ENCODE measurements at places on chromosomes 13 and 19.
A peak's percentile ranks its signal among the peaks of the same experiment; 100 is the strongest.

GRCh38 chr13:46595136-46595884, 42.3 kb downstream of the LRCH1 start:
- DNase-seq = no peak

DNA sequence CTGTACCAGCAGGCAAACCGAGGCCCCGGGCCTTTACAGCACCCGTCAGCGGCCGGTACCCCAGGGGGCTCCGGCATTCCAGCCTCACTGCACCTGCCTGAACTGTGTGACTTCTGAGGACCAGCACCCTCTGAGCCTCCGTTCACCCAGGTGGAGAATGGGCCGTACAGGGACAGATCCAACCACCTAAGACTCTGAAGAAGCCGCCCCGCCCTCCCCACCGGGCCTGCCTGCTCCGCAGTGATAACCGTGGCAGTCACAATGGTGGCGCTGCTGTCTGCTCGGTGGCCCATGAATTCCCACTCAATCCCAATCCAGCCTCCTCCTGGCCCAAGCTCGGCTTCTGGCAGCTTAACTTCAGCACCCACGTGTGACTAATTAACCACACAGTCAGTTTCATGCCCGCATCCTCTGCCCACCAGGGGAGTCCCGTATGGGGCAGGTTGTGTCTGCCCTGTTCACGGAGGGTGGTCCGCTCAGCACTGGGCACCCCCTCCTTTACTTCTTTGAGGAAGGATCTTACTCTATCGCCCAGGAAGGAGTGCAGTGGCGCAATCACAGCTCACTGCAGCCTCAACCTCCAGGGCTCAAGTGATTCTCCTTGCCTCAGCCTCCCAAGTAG, 3.4 kb downstream of the TCF3 start:
- DNase-seq = no peak

- no peak for DNase-seq
These were observed 624.8 kb downstream of the DACH1 start for GRCh38 chr13:71242201-71242600.

- DNase-seq = no peak
These were observed at the start of gene THSD1 for GRCh38 chr13:52405767-52406494. Gene THSD1 (minus strand): TSS chr13:52406172. CDS start chr13:52402600, 3,572 bp downstream.

DNA sequence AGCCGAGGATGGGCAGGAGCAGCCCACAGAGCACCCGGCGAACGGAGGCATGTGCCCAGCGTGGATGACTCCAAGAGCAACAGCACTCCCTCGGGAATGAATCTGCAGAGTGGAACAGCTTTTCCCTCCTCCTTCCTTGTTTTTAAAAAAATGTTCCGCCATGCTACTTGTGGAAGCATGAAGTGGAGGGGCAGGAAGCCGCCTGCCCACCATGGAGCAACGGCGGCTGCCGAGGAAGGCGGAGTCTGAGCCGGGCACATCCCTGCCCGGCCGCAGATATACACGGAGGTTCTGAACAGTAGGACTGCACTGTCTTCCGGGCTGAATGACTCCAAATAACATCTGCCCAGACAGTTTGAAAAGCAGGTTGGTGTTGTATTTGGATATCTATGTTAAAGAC, 65.2 kb downstream of the SOX1 start:
- no peak for DNase-seq

DNA sequence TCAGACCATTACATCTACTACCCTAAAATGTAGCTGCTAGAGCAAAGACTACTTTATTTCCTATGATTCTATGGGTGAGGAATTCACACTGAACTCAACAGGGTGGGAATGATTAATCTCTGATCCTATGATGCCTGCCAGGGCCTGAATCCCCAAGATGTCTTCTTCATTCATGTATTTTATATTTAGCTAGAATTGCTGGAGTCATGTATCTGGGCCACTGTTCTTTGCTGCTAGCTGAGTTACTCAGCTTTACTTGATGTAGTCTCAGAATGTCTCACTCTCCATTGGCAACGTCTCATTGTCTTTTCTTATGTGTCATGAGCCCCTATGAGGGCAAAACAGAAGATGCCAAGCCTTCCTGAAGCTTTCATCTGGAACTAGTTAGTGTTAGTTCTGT, 21.1 kb downstream of the ZNF582 start:
- no peak for DNase-seq

DNA sequence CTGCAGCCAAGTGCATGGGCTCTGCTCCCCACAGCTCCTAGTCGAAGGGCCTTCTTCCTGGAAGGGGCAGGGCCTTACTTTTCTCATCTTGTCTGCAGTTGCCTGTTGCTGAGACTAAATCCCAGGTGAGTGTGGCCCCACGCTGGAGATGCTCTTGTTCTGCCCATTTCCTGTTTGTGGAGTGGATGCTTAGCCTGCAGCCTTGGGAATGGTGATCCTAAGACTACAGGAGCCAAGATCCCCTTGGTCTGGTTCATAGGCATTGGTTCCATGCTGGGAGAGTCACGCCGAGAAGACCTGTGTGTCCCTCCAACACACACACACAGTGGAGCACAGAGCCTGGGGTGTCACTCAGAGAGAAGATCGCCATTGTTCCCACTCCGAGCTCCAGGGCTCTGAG, 23.5 kb downstream of the CFAP97D2 start:
- no peak for DNase-seq

DNA sequence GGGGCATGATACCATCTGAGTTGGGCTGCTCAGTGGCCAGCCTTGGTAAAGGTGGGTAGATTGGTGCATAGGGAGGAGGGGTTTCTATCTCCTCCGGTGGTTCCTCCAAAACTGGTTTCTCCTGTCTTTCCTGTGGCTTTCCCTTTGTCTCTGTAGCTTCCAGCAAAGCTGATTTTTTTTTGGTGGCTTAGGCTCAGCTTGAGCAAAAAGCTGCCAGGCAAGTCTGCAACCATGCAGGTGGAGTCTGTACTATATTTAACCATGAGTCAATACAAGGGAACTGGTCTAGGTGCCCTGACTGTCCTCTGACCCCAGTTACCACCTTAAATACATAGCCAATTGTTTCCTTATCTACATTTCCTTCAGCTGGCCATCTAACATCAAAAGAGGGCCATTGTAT, 64.0 kb upstream of the ZNF681 start:
- no peak for DNase-seq

DNA sequence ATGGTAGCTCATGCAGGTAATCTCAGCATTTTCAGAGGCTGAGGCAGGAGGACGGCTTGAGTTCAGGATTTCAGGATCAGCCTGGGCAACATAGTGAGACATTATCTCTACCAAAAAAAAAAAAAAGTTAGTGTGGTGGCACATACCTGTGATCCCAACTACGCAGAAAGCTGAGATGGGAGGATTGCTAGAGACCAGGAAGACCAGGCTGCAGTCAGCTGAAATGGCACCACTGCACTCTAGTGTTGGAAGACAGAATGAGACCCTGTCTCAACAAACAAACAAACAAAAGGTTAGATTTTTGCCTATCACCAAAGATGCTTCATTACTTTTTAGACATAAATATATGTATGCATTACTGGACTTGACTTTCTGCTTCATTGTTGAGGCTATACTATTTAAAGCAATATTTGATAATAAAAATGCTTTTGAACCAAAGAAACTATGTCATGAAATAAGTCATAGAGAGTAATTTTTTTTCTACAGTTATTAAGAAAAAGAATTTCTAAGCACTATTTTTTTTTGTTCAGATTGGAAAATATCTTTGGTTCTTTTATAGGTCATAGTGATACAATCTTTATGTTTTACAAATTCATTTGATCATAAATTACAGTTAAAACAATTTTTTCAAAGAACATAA, 1180.1 kb upstream of the ATXN8OS start:
- peak; percentile 2 for DNase-seq

DNA sequence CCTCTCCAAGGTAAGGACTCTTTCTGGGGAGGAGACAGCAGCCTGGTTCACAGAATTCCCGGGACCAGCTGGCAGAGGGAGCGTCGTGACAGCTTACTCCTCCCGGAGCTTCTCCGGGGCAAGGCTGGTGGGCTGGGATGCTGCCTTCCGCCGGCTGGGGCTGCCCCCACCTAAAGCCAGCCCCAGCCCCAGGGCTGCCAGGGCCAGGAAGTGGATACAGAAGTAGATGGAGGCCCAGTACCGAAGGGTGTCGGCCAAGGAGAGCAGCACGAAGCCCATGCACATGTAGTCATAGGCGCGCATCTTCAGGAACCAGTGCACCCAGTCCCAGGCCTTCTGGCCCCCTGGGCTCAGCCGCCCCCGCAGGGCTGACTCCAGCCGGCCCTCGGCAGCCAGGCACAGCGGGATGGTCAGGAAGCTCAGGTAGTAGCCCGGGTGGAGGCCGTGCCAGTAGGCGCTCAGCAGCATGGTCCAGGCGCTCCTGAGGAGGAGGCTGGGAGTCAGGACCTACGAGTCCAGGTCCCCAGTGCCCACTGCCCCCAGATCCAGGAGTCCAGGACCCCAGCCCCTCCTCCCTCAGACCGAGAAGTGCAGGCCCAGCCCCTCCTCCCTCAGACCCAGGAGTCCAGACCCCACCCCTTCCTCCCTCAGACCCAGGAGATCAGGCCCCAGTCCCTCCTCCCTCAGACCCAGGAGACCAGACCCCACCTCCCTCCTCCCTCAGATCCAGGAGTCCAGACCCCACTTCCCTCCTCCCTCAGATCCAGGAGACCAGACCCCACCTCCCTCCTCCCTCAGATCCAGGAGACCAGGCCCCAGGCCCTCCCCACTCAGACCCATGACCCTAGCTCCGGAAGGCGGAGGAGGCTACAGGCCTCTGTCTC, 1.2 kb upstream of the TMC4 start:
- no peak for DNase-seq

DNA sequence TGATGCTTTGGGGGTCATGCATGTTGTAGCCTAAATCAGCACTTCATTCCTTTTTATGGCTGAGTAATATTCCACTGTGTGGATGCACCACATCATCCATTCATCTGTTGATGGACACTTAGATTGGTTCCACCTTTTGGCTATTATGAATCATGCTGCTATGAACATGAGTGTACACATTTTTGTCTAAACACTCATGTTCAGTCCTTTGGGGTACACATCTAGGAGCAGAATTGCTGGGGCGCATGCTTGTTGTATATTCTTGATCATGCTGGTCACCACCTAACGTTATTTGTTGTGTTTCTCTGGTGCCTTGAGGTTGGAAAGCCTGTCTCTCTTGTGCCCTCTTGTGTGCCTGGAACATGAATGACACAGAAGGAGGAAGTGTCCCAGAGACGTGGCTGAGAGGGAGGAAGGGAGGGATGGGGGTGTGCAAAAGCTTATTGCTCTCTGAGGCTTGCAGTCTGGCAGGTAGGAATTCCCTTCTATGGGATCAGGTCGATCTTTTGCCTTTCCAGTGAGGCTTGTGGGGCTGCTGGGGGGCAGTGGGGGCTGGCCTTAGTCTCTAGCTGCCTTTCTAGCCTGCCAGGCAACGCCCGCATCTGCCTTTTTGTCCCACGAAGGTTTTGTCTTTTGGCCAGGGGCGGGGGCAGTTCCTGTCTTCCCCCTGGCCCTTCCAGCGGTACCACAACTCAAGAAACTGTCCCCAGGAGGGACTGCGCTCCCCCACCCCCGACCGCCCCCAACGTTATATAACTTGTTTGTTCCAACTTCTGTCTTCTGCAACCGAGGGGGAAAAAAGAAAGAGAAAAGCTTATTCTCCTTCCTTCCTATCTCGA, 7.6 kb downstream of the KLHL26 start:
- DNase-seq = no peak

DNA sequence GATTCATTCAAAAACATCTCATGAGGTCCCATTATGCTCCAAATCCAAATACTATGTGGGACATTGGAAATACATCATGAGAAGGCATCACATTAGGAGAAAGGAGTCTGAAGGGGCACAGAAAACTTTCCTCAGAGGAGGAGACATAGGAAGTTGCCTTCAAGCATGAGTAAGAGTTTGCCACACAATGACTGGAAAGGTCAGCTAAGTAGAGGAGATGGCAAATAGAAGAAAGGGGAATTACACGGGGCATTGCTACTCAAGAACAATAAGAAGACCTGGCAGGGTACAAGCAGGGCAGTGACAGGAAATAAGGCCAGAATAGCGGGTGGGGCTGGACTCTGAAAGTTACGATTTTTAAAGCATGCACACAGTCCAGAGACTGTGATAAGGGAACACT, 231.6 kb downstream of the SPRY2 start:
- DNase-seq = no peak

DNA sequence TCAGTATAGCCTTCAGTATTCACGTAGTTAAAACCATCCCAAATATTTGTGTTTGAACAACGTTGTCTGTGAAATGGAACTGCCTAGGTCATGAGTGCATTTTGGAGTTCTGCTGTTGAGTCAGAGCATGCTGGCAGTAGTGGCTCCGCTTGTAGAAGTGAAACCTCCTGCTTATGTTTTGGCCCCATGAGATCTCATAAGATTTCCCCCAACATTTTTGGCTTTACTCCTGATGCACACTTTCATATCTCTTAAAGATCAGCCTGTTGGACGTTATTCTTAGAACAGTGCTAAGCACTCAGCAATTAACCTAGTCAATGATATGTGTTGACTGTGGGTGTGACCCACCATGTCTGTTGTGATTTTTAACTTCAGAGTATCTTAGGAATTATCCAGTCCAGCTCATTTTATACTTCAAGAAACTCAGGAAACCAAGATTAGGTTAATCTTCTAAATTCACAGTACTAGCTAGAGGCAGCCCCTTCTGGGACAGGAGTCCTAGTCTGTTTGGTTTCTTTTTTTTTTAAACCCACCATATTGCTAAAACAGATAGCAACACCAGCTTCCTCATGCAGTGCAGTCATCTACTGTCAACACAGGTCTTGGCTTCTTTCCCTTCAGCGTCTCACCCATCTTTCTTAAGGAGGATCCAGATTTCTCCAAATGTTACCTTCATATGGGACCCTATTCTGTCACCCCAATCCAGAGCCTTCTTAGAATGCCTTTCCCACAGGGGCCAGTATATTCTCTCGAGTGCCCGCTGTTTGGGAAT, 26.2 kb downstream of the RAP2A start:
- no peak for DNase-seq

- DNase-seq = no peak
These were observed 28.0 kb downstream of the CARS2 start for GRCh38 chr13:110677731-110678545.

- no peak for DNase-seq
These were observed 725.0 kb downstream of the UQCRFS1 start for GRCh38 chr19:28487999-28488398.

- DNase-seq = no peak
These were observed 294.8 kb downstream of the KCNRG start for GRCh38 chr13:50309882-50310594.

DNA sequence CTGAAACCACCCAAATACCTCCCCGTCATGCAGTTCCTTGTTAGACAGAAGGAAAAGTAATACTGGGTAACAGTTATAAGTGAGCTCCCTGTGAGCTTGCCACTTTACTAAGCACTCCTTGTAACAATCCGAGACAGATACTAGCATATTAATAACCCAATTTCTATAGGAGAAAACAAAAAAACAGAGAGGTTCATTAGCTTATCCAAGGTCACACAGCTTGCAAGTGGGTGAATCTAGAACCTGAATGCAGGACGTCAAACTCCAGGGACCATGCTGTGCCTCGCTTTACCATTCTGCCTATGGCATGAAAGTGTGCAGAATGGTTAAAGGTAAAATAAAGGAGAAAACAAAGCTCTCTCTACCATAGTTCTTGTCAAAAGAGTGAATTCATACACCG, 15.4 kb downstream of the SIGLEC5 start:
- no peak for DNase-seq

GRCh38 chr19:51714848-51715247, 8.9 kb downstream of the HAS1 start:
- no peak for DNase-seq

GRCh38 chr13:81498969-81499368, 1158.0 kb upstream of the SPRY2 start:
- no peak for DNase-seq
